Thyroid gland (tissue), 4 donors: ENCODE measurements at places on chromosomes 6 and 20.

GRCh38 chr6:112100561-112100960 lies 13.2 kb downstream of the FAM229B start:
- no peak for DNase-seq

- DNase-seq: peak; percentile 28
These were observed 16.7 kb downstream of the HMGN4 start for GRCh38 chr6:26554697-26555504.

GRCh38 chr20:1877609-1878200 lies 17.5 kb upstream of the SIRPA start:
- DNase-seq: no peak

- no peak for DNase-seq
These were observed 25.4 kb downstream of the TMEM244 start for GRCh38 chr6:129835691-129836090.

GRCh38 chr6:148375401-148375800 lies 32.8 kb downstream of the SASH1 start:
- DNase-seq: no peak

- no peak for DNase-seq
These were observed 4.4 kb downstream of the MOCS1 start for GRCh38 chr6:39929733-39930461.

GRCh38 chr20:2703716-2704475 lies 11.3 kb downstream of the EBF4 start:
- no peak for DNase-seq

DNA sequence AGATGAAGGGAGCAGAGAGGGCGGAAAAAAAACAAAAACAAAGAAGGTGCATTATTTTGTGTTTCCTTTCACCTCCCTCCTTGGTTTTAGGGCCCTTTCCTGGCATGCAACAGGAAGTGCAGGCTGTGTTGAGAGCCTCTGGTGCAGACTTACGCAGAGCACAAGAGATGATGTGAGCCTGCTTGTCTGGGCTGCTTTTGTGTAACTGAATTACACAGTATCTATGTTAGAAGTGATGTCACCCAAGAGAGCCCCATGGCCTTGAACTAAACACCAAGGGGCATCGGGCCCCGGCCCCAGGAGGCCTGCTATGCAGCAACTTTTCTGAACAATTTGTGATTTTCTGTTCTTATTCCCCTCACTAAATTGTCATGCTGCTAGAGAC lies 25.5 kb downstream of the GNAS start:
- no peak for DNase-seq

- DNase-seq: no peak
These were observed 4.4 kb downstream of the NCOA5 start for GRCh38 chr20:46085179-46085851.

DNA sequence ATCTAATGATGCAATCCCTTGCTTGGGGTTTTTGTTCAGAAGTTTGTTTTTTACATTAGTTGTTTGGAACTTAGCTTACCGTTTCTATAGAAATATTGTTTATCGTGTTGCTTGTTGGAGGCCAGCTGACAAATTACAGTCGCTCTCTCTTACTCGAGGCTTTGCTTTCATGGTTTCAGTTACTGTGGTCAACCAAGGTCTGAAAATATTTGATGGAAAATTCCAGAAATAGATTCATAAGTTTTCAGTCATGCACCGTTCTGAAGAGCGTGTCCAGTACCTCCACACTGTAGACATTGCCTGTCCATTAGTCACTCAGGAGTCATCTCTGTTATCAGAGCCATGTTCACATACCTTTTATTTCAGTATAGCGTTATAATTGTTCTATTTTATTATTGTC lies 47.9 kb downstream of the DEK start:
- DNase-seq: no peak

DNA sequence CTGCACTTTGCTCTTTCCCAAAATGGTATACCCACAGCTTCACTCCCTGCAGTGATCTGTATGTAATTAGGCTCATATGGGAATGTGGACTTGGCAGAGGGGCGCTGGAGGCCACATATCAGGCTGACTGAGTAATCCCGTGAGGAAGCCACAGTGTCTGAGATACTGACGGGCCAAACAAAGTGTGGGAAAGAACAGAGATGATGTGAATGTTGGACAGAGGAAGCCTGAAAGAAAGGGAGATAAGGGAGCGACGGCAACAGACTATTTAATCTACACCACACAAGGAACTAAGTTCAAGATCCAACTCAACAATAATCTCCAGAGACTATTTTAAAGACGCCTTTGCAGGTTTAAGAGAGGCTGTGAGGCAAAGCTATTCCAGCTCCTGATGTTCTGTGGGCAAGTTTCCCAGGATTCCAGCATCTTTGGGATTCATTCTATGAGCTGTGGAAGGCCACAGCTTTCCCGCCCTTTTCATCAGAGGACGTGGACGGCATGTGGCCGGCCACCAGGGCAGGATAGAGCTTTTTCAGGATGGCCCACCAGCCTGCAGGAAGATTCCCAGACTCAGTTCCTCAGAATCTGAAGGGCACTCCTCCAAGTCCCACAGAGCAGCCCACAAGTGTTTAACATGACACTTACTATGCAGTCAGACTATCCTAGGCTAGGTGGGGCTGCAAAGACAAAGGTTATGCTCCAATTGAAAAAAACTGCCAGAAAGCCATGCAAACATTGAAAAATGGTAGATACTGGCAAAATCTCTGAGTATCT lies 237.5 kb downstream of the ATXN1 start:
- DNase-seq: no peak

DNA sequence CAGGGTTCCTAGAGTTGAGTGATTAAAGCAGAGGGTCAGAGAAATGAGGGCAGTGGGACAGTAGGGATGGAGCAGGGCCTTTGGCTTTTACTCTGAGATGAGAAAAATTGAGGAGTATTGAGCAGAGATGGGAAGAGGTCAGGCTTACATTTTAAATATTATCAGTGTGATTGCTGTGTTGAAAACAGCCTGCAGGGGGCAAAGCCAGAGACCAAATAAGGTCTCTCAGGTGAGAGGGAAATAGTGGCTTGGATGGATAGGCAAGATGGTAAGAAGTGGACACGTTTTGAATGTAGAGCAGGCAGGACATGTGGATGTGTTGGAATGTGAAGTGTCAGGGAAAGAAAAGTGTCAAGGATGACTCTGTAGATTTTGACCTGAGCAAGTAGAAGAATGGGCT lies 105.0 kb upstream of the MAP3K7 start:
- no peak for DNase-seq

DNA sequence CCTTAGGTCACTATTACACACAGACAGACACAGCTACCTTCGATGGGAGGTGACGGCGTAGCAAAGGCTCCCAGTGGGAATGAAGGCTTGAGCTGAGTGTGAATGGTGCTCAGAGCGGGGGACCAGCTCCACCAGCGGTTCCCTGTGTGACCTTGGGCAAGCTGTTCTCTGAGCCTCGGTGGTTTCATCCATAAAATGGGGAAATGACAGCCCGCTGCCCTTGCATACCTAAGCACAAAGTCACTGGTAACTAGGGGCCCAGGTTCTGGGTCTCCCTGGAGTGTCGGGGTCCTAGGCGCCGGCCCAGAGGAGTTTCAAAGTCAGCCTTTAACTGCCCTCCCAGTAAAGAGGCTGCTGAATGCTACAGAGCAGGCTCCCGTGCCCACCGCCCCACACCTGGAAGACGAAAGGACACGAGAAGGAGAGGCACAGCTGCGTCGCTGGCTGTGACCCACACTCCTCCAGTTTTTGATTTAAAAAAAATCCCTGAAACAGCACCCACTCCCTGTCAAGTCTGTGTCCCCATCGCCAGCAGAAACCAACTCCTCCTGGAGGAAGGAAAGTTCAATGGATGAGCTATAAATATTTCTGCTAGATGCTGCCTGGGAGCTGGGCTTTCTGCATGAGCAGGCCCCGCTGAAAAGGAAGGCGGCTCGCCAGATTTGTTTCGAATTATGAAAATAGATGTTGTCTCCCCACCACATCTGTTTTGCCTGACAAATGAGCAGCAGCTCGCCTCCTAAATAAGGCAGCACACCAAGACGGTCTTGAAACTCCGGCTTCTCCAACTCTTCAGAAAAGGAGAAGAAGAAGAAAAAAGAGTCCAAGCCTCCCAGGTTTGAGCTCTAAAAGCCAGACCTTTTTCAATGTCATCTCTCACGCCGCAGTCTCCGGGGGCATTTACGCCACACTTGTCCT lies 27.4 kb downstream of the PMEPA1 start:
- DNase-seq: no peak

DNA sequence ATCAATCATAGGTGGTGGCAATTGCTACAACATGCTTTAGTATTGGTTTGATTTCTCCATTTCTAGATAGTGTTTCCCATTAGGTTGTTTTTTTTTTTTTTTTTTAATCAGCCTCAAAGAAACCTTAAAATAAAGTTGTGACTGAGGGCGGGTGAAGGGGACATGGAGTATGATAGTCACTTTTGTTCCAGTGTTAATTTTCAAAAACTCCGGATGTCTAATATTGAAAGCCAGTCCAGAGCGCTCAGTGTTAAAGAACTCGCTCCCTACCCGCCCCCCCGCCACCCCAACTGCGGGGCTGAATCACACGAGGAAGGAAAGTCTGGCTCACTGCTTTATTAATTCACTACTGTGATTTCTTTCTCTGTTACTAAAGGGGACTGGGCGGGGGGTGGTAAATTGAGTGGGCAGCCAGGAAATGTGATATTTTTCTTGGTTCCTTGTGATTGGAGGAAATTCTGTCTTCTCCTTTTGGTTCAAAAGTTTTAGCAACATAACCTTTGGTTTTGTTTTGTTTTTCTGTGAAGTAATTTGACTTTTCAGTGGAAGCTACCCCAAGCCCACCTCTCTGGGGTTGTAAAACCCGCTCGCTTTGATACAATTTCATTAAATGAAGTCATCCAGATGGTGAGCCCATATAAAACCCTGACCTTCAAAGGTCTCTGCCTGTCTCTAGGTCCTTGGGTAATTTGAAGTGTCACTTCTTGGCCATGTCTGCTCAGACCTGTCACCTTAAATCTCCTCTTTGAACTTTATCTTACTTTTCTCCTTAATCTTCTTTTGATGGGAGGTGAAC lies 38.0 kb downstream of the TNFAIP3 start:
- no peak for DNase-seq

GRCh38 chr6:170295510-170296422 lies 4.9 kb upstream of the DLL1 start:
- no peak for DNase-seq

GRCh38 chr20:12040261-12040660 lies 122.6 kb downstream of the BTBD3 start:
- DNase-seq: no peak
